ENCODE measurements at places on chromosomes 2 and 18.

- no peak for DNase-seq
Observed at GRCh38 chr2:134946073-134946472, 27.5 kb downstream of the CCNT2 start.

- DNase-seq, result peak; percentile 29
Observed at GRCh38 chr2:37318401-37318800, 6.2 kb downstream of the PRKD3 start.

GRCh38 chr18:155688-156087 is 2.7 kb upstream of the USP14 start:
- DNase-seq, result no peak

DNA sequence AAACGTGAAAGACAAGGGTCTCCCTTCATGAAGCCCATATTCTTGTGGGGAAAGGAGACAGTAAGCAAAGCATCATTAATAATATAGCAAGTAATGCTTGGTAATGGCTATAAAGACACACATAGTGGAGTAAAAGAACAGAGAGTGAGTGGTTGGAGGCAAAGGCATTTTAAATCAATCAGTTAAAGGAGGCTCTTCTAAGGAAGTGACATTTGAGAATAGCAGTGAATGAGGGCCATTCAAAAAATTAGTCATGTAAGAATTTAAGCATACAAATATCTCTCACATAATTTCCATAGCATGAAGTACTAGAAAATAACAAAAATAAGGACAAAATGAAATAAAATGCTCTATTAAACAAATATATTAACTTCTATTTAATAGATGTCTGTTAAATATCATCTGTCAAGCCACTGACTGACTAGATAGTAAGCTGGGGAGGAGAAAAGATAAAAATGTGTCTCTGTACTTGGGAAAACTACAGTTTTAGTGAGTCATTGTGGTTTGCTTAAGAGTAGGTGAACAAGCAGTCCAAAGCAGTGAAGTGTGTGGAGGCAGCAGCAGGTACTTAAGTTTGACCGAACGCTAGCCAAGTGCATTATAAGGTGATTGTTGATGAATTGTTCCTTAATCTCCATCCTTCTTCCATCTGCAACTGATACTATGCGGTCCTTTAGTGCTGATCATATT is 160.1 kb downstream of the PARD3B start:
- no peak for DNase-seq

- no peak for DNase-seq
Observed at GRCh38 chr2:61619561-61619960, 81.4 kb upstream of the XPO1 start.

DNA sequence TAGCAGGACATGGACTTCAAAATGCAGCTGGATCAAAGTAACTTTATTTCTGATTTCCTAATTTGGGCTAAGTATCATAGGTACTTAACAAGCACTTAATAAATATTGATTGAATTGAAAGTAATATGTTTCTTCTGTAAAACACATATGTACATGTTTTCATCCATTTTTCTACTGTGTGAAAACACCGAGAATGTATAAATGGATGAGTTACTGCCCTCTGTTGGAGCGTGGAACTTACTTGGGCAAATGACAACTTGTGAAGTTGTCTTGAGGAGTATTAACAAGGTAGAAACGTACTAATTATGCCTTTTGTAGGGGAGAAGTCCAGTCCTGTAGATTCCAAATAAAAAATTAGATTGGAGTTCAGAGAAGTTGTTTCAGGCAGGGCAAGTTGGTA is 87.2 kb downstream of the PHLPP1 start:
- no peak for DNase-seq

DNA sequence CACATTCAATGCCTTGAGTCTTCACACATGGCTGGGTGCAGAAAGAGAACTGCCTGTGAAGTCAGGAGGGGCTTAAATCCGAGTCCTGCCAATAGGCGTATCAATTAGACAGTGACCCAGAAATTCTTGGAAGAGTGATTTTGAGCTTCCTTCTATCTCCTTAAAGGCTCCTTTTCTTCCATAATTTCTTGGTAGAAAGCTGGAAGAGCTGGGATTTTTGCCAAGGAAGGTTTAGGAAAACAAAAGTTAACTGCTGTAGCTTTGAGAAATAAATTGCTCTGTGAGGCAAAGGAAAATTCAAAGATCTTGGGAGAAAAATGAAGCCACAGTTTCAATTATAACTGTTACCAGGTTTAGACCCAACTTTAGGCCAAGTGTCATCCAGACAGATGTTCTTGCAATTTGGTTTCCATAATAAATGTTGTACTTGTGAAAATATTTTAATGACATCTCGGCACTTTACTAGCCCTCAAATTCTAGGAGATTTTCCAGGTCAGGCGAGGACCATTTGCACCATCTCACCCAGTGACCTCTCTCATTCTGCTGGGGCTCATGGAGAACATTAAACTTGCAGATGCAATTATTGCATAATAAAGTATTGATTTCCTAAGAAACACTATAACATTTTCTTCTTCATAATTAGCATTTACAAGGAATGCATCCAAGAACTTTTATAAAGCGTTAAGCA is 329.7 kb upstream of the MEIS1 start:
- DNase-seq, result no peak

- no peak for DNase-seq
Observed at GRCh38 chr2:27051902-27052645, 606 bp downstream of the AGBL5 start.

DNA sequence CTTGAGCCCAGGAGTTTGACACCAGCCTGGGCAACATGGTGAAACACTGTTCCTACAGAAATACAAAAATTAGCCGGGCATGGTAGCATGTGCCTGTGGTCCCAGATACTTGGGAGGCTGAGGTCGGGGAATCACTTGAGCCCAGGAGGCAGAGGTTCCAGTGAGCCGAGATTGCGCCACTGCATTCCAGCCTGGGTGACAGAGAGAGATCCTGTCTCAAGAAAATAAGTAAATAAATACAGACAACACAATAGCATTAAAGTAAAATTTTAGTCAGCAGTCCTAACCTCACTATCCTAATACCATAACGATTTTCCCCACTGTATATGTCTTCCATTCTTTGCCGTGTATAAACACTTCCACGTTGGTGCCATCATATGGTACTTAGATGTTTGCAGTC is 83.0 kb upstream of the MBOAT2 start:
- DNase-seq, result no peak

GRCh38 chr2:205769879-205770278 is 87.6 kb downstream of the NRP2 start:
- no peak for DNase-seq

GRCh38 chr18:6355789-6356589 is 58.7 kb downstream of the L3MBTL4 start:
- DNase-seq, result no peak

DNA sequence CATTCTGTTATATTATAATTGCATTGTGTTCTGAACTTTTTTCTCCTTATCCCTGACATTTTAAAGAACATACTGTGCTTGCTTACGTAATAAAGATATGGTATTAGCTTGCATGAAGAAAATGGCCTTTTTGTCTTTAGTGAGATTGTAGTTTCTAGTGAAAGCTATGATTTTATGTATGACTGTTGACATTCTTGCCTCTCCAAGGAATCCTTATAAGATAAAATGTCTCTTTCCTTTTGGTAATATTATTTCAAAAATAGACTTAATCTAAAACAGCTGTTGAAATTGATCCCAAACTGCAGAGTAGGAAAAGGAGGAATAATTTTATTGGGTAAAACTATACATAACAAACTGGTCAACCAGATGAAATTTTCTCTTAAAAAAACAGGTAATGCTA is 40.8 kb upstream of the CCDC102B start:
- DNase-seq, result no peak

DNA sequence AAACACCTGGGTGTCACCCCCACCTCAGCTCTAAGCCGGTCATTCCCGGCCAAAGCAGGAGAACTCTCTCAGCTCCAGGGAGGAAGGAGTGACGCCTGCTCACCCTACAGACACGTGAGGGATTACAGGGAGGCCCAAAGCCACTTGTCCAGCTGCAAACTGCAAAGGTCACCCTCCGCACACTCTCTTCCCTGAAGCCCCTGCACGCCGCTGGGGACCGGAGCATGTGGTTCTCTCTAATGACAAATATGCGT is 108.0 kb upstream of the ID2 start:
- DNase-seq, result no peak

- no peak for DNase-seq
Observed at GRCh38 chr2:225236769-225237323, 162.7 kb upstream of the NYAP2 start.

- no peak for DNase-seq
Observed at GRCh38 chr2:23645230-23645808, 260.3 kb downstream of the KLHL29 start.

- DNase-seq, result no peak
Observed at GRCh38 chr2:42792583-42793333, at the start of gene HAAO. TSS of gene HAAO (minus strand) at chr2:42792583. CDS start at chr2:42792536, 47 bp downstream.

DNA sequence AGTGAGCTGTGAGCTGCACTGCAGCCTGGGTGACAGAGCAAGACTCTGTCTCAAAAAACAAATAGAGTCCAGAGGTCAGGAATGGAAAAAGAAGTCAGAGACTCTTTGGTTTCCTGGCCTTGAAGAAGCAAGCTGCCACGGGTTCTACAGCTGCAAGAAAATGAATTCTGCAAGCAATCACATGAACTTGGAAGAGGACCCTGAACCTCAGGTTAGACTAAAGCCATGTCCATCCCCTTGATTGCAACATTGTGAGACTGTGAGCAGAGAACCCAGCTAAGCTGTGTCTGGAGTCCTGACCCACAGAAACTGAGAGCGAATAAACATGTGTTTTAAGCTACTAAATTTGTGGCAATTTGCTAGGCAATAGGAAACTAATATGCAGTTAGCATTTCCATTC is 12.9 kb upstream of the MIB1 start:
- DNase-seq, result no peak

GRCh38 chr2:13481201-13481600 is 764.5 kb downstream of the TRIB2 start:
- DNase-seq, result no peak

DNA sequence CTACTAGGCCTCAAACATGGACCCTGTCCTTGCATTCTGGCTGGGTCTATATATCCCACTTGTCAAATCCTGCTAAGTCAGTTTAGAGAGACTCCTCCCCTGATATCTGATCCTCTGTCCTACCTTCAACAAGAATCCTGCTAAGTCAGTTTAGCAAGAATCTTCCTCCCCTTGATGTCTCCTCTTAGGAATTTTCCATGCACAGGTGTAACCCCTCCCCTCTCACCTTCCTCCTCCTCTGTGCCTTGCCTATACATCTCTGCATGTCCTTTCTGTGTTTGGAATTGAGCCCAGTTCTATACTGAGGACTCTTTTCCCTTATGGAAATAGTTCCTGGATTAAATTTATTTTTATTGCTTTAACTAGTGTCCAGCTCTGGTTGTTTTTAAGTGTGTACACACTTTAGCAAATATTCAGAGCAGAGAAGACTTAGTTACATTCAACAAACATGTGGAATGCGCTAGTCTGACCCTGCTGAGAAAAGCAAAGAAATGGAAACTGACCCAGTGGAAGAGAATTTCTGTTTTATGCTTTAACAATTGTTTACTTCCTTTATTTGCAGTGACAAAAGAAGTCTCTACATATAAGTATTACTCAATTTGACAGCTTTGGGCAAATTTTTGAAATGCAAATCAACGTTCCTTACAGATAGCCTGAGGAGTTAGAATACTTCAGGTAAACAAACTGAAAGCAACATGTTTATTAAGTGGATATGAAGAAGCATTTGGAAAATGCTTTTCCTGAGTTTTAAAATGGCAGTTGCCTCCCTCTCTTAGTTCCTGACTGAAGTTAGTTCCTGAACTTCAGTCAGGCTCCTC is 80.6 kb downstream of the RIT2 start:
- no peak for DNase-seq

DNA sequence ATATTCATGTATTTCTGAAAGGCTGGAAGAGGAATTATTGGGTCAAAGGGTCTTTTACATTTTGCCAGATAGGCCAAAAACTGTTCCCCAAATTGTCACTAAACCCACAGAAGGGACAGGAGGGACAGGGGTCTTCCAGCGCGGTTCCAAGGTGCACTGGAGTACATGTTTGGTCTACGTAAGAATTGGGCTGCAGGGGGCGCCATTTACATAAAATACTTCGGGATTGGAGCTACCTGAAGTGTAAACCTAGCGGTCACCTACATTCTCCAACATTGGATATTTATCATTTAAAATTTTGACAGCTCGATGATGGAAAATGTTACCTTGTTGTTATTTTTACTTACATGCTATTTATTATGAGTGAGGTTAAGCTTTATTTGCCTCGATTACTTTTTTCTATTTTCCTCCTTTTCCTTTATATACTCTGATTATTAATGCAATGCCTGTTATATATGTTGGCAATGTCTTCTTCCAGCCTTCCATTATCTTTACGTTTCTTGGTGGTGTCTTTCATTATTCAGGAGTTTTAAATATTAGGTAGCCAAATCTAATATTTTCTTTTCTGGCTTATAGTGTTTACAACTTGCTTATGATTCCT is 43.0 kb upstream of the RAB6C start:
- DNase-seq, result no peak

GRCh38 chr18:45349019-45349418 is 266.3 kb upstream of the SLC14A2 start:
- DNase-seq, result no peak

DNA sequence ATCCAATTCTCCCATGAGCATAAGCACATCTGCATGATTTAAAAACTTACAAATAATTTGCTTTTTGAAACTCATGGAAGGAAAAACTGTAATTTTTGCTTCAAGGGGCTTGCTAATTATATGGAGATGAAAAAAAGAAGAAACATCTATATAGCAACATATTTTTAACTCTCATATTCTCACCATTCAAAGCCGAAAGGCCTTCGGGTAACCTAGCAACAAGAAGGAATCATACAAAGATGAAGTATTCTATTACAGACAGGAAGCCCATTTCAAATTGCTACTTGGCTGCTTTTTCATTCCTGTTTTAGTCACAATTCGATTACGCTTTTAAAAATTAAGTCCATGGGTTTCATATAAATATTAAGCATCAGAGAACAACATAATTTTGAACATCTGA is 39.2 kb upstream of the RNU4ATAC start:
- DNase-seq, result no peak

DNA sequence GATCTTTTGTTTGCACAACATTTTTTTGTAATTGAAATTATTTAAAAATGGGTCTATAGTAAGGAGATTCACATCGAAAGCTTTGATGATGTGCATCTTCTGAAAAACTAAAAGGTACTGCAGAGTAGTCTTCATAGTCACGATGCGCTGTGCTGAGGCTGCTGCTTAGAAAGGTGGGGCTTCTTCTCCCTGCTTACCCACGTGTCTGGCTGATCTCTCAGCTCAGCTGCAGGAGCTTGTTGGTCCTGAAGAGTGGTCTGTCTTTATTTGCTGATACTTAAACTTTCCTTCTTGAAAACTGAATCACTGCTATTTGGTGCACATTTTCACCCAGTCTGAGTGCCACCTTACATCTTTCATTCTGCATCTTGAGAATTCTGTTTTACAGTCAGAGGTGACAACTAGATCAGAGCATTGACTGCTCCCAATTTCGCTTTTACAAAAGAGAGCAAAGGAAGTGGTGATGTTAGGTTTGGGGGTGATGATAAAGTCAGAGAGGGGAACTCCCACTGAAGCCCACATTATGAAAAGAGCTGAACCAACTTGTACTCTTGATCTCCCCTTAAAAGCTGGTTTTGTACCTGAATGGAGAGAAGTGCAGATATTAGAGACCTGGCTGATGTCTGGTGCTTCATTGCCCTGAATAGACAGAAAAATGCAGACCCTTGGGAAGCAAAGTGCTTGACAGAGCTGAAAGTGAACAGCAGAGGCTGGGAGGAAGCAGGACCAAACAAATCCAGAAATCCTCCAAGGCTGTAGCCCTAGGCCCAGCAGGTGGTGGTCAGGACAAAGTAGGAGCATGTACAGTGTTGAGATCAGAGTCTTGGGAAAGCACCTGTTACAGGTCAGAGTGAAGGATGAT is 984.5 kb downstream of the TSN start:
- DNase-seq, result no peak
